NAMALWA (cell line): ENCODE measurements at places on chromosomes 7 and 10.
A peak's percentile ranks its signal among the peaks of the same experiment; 100 is the strongest.

- no peak for DNase-seq
Measured at GRCh38 chr7:7706101-7706511, 12.3 kb downstream of the RPA3 start.

- DNase-seq = no peak
Measured at GRCh38 chr7:8442051-8442813, 8.8 kb downstream of the NXPH1 start.

DNA sequence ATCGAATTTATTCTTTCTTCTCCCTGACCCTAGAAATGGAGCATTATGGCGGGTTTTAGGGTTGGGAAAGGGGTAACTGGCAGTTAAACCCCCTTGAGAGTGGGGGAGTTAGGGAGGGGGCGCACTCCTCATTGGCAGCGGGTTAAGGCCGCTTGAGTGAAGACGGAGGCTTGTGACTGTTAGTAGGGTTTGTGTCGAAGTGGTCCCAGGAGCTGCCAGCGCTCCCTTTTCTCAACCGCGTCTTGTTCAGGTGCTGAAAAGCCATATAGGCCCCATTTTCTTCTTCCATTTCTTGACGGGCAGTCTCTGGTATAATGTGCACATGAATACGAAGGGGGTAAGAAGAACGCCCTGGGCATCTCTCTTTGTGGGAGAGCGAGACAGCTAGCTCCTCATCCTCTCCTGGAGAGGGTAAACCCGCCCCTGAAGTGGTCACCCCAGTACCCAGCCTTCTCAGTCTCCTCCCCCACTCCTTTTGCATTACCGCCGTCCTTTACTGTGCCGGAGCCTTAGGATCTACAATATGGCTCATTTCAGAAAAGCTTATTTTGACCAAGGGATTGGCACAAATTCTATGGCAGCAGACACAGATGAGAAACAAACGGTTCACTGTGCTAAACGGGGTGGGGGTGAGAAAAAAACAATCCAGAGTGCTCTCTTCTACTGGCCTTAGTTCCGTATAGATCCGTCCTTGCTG, 836 bp downstream of the KMT2E start:
- DNase-seq = peak; percentile 82

GRCh38 chr10:122234416-122234815, 36.7 kb upstream of the BTBD16 start:
- no peak for DNase-seq

DNA sequence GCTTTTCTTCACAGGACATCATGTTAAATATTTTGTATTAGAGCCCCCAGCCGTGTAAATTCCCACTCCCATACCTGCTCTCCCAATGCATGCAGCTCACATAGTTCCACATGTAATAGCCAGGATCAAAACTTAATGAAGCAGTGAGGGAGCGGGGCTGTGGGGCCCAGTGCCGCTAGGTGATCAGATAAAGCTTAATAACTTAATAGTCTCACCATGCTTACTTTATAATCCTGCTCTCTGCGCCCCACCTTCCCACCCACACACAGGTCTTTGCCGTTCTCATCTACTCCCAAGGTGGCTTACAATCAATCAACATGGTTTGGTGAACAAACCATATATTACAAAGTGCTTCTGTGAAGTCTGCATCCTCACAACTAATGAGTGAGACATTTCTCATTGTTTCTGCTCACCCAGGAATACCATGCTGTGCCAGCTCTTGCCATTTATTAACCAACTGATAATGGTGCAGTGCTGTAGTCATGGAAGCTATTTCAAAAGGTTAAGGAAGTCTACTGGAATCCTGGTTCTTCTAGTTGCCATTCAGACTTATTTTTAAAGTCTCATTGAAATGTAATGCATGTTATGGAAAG, 156.4 kb downstream of the CTTNBP2 start:
- no peak for DNase-seq

GRCh38 chr7:129110258-129110981, 34.1 kb upstream of the TSPAN33 start:
- no peak for DNase-seq

- no peak for DNase-seq
Measured at GRCh38 chr10:106502641-106503040, 661.9 kb downstream of the SORCS1 start.

DNA sequence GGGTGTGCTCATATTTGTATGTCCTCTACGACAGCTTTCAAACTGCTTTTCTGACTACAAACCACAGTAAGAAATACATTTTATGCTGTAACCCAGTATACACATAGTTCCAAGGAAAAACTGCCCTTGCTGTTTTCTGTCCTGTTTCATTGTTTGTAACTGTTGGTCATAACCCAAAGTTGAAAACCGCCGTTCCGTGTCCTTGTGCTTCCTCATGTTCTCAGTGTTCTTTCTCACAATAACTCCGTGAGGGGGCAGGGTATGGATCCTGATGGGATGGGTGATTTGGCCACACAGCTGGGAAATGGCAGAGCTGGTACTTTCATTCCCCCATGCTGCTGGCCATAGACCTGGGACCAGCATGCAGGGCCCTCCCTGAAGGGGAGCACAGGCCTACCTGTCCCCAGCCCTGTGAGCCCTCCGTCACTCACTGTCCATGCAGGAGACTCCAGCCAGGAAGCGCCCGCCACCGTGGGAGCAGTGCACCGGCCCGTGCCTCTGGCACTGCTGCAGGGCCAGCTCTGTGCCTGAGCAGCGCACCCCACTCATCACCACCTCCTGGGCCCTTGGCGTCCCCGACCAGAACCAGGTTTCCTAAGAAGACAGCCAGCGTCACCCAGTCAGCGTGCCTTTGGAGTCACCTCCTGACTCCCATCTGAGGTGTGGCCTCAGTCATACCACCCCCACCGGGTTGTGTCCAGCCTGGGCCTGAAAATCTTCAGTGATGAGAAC, 12.7 kb downstream of the LOXL4 start:
- no peak for DNase-seq

- DNase-seq = no peak
Measured at GRCh38 chr7:107138696-107139420, 29.9 kb upstream of the HBP1 start.

DNA sequence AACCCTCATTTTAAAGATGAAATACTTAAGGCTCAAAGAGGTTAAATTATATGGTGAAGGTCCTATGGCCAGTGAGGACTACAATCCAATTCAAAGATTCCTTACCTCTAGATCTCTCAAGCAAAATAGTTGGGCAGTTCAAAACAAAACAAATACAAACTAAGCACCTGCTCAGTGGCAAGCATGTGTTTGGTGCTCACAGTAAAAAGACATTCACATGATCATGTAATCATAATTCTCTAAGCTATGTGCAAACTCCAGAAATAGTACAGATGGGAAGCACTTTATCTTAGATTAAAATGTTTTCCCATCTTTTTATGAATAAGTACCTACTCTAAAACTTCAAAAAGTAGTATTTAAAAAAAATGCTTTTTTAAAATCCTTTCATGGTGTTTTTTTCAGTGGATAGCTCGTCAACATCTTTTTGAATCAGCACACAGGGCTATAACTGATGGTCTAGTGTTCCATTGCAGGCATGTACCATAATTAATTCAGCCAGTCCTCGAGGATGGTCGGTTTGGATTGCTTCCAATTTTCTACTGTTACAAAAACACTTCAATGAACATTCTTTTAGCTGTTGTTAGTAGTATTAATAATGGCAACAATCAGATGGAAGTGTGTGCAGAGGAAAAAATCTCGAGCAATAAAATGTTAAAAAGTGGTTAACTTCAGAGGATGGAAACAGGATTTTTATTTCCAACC, 58.4 kb downstream of the CHCHD3 start:
- no peak for DNase-seq

GRCh38 chr7:157692460-157693011, 355.7 kb downstream of the DNAJB6 start:
- no peak for DNase-seq
